Stimulated activated CD8-positive, alpha-beta memory T cell treated with anti-CD3 and anti-CD28 coated beads, Interleukin-4, amount 100 ng/mL, for 1 hour (primary cell): ENCODE measurements at places on chromosomes 16 and 17.

DNA sequence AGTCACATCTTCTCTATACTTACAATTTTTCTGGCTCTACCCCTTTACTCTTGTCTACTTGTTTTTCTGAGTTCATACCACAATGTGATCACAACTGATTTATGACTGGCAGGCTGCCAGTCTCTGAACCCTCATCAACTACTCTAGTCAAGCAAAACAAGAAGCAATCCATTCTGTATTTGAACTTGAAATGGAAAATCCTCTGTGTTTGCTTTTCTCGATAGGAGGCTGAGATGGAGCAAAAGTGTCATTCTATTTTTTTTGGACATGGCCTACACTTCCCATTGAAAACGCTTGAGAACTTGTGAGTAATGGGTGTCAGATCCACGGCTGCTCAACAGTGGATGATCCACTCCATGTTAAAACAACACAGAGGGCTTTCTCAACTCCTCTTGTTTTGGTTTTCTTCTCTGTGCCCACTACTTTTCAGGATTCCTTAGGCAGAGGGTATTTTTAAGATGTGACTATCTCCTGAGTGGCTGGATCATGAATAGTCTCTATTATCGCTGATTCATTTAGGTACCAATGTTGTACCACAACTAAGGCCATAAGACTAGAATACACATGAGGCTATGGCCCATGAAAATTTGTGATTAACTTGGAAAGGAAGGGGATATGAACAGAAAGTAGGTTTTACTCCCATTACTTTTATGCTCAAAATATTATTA lies 11.7 kb downstream of the TMEM100 start:
- DNase-seq: no peak

- DNase-seq: no peak
Observed at GRCh38 chr16:77657016-77657415, 65.3 kb upstream of the NUDT7 start.

DNA sequence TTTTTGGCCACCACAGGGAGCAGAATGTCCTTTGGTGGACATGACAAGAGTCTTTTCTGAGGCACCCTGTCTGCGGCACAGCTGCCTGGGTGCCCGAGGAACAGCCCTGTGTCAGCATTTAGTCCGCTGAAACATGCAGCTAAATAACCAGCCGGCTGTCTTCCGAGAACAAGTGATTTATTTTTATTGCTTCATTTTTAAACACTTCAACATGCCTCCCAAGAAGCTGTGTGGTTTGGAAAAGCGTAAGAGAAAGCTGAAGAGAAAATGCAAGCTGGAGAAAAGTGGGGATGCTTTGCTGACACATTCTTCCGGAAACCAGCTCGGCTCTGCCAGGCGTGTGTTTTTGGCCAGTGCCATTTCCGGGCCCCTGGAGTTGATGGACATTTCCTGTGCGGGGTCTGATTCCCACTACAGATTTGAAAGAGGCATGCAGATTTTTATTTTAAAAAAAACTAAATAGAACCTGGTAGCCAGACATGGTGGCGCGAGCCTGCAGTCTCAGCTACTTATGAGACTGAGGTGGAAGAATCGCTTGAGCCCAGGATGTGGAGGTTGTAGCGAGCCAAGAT lies 94.7 kb downstream of the SEC14L1 start:
- DNase-seq: no peak

GRCh38 chr16:3950343-3951193 lies 70.1 kb upstream of the CREBBP start:
- DNase-seq: no peak
